HFFc6 (cell line): ENCODE measurements at places on chromosomes 3 and 15.

DNA sequence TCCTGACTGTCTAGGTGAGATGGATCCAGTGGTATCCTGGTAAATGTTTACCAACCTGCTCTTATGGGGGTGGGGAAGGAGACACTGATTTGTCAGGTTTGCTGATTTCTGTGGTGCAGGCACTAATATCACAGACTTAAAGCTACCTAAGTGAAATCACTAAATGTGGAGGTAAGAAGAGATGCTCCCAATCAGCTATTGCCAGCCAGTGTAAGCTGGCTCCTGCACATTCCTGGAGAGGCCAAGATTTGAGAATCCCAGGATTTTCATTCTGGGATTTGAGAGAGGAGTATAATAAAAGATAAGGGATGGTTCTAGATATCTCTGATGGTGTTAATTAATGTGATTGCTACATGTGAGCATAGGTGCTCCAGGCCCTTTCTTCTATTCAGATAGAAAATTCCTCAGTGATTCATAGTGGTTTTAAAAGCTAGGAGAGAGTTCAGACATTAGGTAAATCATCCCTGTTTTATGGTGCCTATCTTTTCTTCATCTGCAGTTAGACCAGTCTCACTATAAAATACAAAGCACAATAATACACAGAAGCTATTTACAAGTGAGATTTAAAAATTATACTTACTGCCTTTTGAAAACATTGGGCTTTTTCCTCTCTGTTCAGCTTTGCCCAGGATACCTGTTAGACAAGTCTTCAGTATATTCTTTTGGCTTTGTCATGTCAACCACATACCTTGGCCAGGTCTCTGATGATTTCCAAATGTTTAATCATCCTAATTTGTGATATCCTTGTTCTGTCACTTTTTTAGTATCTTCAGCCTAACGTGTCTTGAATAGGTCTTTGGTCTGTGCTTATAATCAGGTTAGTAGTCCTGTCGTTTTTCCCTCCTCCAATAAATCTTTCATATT, 90.9 kb downstream of the MBNL1 start:
- H3K4me3 ChIP-seq: peak overlapping the region; percentile 48; the same call in 1 of the 2 replicates
- peak; percentile 55 for DNase-seq
- peaks cover 1% of the 10 kb centered on the region; the same call in 1 of the 2 replicates for H3K27me3 ChIP-seq
- H3K36me3 ChIP-seq: peaks cover 44% of the 10 kb centered on the region
- peak overlapping the region; percentile 72; the same call in 1 of the 2 replicates for H3K27ac ChIP-seq

GRCh38 chr3:42183991-42184632, 81.9 kb downstream of the CCK start:
- DNase-seq: no peak
- no peak overlapping the region; the same call in 1 of the 2 replicates for H3K27ac ChIP-seq
- H3K4me3 ChIP-seq: no peak overlapping the region

DNA sequence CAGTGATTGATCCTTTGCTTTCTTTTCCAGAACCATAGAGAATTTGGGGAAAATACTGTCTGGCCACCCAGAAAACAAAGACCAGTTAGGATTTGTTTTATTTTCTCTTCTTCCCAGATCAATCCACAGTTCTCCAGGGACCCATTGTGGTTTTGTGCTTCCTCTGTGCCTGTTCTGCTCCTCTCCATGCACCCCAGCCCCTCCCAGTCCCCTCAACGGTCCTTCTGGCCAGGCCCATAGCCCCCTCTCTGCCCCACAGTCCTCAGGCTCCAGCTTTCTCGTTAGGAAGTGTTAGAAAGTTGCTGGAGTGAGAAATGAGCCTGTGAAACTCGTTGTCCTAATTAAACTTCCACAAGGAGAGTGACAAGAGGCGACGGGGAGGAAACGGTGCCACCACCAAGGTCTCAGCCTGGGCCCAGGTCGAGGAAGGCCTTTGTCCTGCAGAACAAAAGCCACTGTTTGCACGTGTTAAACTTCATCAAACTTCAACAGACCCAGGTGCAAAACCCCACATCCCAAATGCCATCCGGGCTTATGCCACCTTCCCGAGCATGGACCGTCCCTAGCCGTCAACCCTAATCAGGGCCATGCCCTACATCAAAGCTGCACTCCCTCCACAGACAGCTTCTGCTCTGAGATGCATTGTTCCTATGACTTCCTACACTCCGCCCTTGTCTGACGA, 18.7 kb upstream of the ALDH1A3 start:
- peaks cover 17% of the 10 kb centered on the region for H3K4me1 ChIP-seq
- peaks cover 6% of the 10 kb centered on the region; the same call in 1 of the 2 replicates for H3K36me3 ChIP-seq

GRCh38 chr3:113070681-113071113, 79.9 kb downstream of the GTPBP8 start:
- H3K27me3 ChIP-seq: peaks cover 13% of the 10 kb centered on the region
- H3K4me3 ChIP-seq: no peak overlapping the region
- no peaks in the 10 kb centered on the region for H3K36me3 ChIP-seq

GRCh38 chr15:54029081-54029480, 50.8 kb downstream of the UNC13C start:
- H3K4me3 ChIP-seq: no peak overlapping the region
- H3K27me3 ChIP-seq: no peaks in the 10 kb centered on the region
- H3K27ac ChIP-seq: no peak overlapping the region
- DNase-seq: no peak
- H3K36me3 ChIP-seq: no peaks in the 10 kb centered on the region
- H3K4me1 ChIP-seq: no peaks in the 10 kb centered on the region
